ENCODE measurements at places on chromosomes 7 and 10. TPM values are rescaled to one million over a fixed set of nuclear protein-coding genes. Genes with fewer than 3 reads are reported as not detected.

The PRRT4 gene
- polyA plus RNA-seq = 0.12 TPM

The TRPV5 gene
- 0.05 TPM for polyA plus RNA-seq

The GCK gene
- 0.25 TPM for polyA plus RNA-seq

The BTBD16 gene
- polyA plus RNA-seq = 0.03 TPM

The AMPH gene
- 0.18 TPM for polyA plus RNA-seq

The LIPN gene
- not detected for polyA plus RNA-seq

The UNCX gene
- polyA plus RNA-seq = not detected

The SPDYE3 gene
- polyA plus RNA-seq = 0.06 TPM

The CTTNBP2 gene
- polyA plus RNA-seq = 0.63 TPM
